ENCODE measurements at places on chromosomes 4 and X.
A peak's percentile ranks its signal among the peaks of the same experiment; 100 is the strongest.

- no peak for DNase-seq
Measured at GRCh38 chr4:145511913-145512522, 30.4 kb downstream of the SMAD1 start.

DNA sequence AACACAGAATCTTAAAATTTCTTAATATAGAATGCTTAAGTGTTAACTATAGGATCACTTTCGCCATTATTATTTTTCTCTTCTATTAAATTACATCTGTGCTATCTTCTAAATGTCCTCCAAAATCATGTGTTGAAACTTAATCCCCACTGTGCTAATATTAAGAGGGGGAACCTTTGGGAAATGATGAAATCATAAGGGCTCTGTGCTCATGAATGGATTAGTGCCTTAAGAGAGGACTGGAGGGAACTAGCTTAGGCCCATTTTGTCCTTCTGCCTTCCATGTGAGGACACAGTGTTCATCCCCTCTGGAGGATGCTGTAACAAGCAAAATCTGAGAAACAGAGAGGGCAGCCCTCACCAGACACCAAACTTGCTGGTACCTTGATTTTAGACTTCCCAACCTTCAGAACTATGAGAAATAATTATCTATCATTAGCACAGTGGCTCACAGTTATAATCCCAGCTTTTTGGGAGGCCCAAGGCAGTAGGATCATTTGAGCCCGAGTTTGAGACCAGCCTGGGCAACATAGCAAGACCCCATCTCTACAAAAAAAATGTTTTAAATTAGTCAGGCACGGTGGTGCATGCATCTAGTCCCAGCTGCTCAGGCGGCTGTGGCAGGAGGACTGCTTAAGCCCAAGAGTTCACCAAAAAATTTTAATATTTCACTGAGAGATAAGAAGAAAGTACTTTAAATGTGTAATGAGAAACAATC is 26.3 kb downstream of the KLHL8 start:
- no peak for DNase-seq

DNA sequence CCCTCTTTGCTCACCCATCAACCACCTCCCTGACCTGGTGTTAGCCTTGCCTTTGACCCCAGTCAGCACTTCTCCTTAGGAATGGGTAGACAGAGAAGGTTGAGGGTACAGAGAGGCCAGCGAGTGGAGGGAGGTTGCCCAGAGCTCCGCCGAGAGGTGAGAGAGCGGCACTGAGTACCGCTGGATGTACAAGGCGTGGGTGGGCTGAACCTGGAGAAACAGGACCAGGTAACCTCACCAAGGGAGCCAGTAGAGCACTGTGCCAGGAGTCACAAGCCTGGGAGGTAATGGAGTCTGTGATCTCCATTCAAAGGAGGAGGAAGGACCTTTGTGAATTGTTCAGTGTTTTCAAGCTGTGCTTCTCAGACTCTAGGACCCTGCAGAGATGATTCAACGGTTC is 256.2 kb downstream of the EVC2 start:
- DNase-seq = no peak

DNA sequence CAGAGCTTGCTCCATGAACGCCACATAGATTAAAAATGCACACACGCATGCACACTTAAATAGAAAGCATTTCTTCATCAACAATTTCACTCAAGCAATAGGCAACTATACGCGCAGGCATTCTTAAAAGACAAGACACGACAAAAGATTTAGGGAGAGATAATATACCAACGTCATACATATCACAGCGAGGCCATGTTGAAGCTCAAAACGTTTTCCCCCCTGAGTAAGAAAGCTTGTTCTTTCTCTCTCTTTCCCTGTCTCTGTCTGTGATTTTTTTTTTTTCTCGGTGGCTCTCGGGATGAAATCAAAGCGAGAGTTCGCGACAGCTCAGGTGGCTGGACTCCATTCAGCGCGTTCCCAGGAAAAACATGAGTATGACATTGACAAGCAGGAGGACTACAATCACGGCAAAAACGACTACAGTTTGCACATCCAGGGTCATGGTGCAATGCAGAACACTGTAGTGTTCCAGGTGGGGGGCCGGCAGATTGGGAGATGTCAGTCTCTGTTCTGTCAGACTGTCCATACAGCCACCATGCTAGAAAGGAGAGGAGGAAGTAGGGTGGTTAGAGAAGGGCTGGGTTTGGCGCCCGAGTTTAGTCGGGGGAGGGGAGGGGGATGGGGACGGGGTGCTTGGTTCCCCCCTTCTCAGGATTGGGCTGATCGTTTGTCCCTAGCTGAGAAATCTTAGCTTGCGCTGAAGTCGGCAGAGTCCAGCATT is 30.7 kb downstream of the ARHGEF9 start:
- peak; percentile 12 for DNase-seq

- DNase-seq = no peak
Measured at GRCh38 chr4:10083861-10084641, 32.5 kb downstream of the WDR1 start.

Measured in CD4-positive, alpha-beta T cell treated with Interleukin-6 at 100 ng/mL for 8 hours (primary cell).